Mesenchymal stem cell (in vitro differentiated cells and primary cell): ENCODE measurements at places on chromosomes 5 and 9.

DNA sequence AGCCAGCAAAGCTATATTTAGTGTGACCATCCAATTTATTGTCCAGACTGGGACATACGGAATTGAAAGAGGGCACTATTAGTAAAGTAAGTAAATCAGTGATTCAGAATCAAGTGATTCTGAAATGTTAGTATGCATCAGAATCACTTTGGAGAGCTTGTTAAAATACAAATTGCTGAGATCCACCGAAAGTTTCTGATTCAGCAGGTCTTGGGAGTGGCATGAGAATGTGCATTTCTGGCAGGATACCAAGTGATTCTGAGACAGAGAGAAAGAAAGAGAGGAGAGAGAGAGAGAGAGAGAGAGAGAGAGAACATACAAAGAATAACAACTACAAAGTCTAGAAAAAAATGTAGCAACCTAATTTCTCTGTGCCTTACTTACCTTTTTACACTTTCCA, 65.4 kb upstream of the ASTN2 start:
- no peak for DNase-seq

DNA sequence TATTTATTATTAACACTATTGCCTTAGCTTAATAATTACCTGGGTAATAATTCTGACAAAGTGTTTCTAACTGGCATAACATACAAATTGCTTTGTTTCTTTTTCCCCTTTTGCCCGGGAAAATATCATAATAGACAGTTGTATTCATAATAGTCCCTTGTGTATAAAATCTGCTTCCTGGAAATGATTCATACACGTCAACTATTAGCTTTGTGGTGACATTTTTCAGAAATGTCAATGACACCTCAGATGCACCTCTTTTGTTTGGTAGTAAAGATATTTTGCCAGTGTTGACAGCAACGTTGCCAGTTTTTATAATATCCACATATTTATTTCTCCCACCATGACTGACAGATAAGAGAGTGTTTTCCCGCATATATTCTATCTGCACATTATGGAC, 73.0 kb downstream of the RASEF start:
- no peak for DNase-seq

GRCh38 chr9:110241858-110242321, 14.4 kb downstream of the TXN start:
- peak; percentile 33 for DNase-seq

- peak; percentile 25 for DNase-seq
Observed at GRCh38 chr9:20512636-20513035, 109.7 kb downstream of the MLLT3 start.

DNA sequence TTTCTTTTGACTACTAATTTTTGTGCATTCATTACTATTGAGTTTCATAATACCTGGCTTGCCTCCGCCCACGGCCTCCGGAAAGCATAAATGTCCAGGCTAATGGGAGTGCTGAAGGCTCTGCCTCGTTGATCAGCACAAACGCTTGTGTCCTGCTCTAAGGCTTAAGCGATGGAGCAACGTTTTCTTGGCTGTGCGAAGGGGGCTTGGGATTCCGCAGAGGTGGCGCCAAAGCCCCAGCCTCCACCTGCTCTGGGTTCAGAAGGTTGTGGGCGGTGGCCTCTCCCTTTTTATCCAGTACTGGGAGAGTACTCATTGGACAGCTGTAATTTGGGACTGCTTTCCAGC, 19.7 kb downstream of the ANXA2R start:
- no peak for DNase-seq

GRCh38 chr9:102178811-102179210, 440.4 kb upstream of the GRIN3A start:
- no peak for DNase-seq

- peak; percentile 2 for DNase-seq
Observed at GRCh38 chr9:35406183-35406959, 83.5 kb upstream of the RUSC2 start.

DNA sequence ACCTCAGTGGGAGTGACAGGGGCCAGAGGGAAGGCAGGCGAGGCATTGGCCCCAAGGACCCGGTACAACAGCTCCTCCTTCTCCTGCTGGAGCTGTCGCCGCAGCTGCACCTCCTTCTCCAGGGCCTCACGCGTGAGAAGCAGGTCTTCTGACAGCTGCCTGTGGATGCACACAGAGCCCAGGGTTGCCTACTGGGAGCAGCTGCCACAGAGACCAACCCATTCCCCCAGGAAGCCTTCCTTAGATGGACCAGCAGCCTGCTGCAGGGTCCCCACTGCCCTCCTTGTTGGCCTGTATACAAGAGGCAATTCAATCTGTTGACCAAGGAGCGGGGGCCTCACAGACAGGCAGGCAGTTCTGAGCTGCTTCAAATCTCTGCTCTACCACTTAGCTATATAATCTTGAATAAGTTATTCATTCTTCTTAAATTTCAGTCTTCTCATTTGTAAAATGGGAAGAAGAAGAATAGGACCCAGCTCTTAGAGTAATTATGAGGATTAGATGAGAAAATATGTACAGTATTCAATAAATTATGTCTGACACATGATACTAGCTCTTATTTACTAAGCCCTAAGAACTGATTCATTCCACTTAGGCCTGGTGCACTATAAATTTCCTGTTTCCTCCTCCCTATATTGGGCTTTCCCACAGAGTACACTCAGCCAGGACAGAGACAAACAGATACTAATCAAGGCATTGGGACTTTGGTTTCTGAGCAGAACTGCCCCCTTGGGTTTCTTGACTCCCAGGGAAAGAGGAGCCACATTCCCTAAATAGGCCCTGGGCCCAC, 26.1 kb upstream of the ANXA6 start:
- DNase-seq: peak; percentile 62
